Mucosa of descending colon (tissue), 3 donors: ENCODE measurements at places on chromosomes 2 and 18.
A peak's percentile ranks its signal among the peaks of the same experiment; 100 is the strongest.

DNA sequence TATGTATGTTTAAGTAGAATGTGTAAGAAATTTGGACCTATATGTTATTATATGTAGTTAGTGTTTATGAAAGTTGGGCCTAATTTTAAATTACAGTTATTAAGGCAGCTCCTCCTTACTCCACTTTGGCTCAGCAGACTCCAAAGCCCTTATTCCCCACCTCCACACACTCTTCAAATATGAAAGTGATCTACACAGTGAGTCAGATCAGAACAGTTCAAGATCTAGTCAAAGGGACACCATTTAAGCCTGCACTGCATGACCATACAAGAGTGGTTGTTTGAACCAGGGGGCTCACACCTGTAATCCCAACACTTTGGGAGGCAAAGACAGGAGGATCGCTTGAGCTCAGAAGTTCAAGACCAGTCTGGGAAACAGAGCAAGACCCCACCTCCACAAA is 21.2 kb upstream of the PMAIP1 start:
- DNase-seq, result no peak

DNA sequence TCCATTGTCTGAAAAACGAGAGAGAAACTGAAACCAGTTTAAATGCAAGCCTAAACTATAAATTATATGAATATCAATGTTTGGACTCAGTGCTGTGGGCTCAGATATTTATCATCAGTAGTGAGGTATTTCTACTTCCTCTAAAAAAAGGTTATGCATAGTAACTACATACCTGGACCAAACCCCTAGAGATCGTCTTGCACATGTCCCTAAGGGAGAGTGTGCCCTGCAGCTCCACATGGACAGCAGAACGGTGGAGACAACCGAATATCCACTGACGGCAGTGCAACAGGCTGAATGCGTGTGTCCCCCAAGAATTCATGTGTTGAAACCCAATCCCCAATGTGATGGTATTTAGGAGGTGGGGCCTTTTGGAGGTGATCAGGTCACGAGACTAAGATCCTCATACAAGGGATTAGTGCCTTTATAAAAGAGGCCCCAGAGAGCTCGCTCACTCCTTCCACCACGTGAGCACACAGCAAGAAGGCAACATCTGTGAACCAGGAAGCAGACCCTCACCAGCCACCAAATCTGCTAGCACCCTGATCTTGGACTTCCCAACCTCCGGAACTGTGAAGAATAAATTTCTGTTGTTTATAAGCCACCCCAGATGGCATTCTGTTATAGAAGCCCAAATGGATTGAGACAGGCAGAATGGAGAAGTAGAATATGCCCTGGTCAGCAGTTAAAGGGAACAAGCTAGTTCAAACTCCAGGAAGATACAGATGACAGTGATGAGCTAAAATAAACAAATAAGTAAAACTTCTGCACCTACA is 208.4 kb downstream of the ANAPC1 start:
- no peak for DNase-seq

DNA sequence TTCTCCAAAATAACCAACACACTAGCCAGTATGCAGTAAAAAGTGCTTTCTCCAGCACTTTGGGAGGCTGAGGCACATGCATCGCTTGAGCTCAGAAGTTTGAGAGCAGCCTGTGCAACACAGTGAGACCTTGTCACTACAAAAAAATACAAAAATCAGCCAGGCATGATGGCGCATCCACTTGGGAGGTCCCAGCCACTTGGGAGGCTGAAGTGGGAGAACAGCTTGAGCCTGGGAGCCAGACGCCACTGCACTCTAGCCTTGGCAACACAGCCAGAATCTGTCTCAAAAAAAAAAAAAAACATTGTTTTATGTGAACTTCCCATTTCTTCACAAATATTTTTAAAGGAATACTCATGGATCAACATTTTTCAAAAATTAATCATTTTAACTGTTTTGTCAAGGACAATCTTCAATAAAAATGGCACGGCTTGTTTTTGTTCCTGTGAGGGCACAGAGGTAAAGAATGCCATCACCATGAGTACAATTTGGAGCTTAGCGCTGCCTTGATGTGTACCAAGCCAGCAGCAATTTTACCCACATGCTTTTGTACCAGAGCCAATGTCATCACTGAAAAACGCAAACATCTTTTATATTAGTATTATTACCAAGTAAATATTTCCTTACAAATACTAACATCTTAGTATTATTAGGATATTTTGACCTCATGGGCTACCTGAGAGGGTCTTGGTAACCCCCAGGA is 26.7 kb downstream of the RAB1A start:
- no peak for DNase-seq

DNA sequence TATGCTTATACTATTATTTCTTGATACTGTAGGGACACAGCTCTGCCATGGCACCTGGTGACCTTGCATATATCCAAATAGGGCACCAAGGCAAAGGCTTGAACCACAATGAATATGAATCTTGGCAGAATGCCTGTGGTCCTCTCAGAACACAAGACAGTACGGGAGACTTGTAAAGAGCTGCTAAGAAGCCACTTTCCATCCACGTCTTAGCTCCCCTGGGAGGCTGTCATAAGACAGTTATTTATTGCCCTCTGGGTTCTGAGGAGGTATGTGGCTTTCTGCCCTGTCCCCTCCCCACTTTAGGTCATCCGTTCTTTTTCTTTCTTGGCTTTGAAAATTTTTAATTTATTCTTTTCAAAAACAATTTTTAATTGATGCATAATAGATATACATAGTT is 29.8 kb upstream of the MRPL33 start:
- DNase-seq, result no peak

- no peak for DNase-seq
These were observed 83.5 kb upstream of the STPG4 start for GRCh38 chr2:47238638-47239037.

DNA sequence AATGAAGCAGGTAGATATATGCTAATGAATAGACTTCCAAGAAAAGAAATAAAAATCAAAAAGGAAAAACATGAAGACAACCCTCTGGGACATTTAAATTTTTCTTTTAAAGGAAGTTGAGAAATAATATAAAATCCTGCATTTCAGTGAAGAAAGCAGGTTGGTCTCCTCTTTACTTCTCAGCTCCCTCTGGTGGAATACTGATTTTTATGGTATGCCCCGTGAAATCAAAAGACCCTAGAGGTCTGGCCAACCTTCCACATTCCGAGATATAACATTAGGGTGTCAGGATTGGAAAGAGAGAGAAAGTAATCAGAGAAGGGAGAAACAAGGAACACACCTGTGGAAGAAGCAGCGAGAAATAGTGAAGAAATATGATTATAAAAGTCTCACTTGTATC is 72.7 kb downstream of the DNER start:
- DNase-seq, result no peak

DNA sequence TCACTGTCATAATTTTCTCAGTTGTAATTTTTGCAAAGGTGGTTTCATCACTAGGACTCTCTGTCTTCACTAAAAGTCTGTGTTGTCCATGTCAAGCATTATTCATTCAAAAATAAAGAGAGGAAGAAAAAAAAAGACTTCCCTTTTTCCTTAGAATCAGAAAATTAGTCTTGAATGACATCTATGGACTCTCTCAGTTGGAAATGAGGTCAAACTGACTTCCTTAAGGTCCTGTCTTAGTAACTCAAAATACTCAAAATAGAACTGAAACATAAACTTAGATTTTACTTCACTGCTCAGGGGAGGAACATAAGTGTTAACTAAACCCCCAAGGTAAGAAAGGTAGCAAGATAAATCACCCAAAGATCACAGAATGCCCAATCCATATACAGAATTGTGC is 2.2 kb upstream of the ZNF407 start:
- no peak for DNase-seq

- no peak for DNase-seq
These were observed 21.4 kb downstream of the HJURP start for GRCh38 chr2:233832869-233833311.

DNA sequence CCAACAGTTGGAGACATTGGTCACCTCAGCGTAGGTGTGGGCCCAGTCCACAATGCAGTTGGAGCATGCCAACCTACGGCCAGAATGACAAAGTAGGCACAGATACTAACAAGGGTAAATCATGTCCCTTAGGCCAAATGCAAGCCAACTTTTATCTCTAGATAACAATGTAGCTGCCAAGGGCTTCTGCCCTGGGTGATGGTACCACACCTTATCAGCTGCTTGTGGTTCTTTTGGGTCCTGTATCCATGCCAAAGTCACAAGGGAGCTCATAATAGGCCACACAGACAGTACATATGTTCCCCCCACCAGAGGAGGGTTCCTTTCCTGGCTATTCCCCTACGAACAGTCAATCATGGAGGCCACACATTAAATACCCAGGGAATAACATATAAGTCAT is 19.1 kb downstream of the PHOSPHO2 start:
- DNase-seq, result no peak

DNA sequence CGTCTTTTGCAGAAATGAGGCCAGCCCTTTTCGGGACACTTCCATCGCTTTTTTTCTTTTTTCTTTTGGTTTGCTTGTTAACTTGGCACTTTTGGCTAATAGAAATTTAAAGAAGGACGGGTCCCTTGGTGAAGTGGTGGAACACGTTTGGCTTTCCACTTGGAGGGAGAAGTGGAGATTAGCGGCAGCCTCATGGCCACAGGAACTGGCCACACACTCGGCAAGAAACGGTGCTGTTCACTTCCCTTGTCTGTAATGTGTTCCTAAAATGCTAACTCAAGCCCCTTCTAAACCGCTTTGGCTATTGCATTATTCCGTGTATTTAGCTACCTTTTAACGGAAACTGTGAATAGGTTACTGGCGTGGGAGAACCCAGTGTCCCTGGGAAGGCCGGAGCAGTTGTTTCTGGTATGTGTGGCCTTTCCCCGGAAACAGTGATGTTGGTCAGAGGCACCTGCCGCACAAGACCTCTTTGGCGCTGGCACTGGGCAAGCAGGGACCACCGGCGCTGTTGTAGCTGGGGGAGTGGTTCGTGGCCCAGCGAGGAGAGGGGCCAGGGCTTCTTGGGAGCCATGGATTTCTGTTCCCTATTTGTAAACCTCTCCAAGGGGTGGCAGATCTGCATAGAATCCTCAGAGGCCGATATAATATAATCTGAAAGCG is 981 bp downstream of the RAMP1 start:
- no peak for DNase-seq

DNA sequence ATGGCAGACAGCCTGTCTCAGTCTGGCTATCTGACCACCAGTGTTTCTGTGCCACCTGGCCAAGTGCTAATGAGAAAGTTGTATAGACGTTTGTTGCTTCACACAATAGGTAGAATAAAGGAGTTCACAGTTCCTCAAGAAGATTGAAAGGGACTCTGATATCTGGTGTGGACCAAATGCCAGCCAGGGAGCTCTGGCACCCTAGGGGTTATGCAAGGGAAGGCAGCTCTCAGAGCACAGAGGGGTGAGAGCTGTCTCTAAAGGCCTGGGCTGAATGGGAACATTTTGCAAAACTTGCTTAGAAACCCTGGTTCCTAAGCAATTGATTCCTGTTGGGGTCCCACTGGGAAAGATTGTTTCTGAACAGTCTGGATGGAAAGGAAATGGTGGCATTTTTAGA is 553.8 kb downstream of the EPHA4 start:
- no peak for DNase-seq

DNA sequence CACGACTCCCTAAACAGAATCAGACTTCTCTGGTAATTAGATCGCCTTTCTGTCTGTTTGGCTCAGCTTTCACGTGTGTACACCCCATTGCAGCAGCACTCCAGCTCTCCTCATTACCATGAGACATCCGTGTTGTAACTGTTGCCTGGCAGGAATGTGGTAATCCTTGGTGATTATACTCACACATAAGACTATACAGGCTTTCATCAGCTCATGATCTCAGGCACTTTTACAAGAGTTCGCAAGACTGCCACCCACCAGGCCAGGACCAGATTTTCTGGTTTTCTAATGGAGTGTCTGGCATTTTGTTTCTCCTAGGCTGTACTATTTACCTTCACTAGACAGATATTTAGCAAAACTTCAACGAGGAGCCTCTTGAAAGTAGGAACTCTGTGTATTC is 50.2 kb downstream of the ACVR1 start:
- DNase-seq, result no peak

DNA sequence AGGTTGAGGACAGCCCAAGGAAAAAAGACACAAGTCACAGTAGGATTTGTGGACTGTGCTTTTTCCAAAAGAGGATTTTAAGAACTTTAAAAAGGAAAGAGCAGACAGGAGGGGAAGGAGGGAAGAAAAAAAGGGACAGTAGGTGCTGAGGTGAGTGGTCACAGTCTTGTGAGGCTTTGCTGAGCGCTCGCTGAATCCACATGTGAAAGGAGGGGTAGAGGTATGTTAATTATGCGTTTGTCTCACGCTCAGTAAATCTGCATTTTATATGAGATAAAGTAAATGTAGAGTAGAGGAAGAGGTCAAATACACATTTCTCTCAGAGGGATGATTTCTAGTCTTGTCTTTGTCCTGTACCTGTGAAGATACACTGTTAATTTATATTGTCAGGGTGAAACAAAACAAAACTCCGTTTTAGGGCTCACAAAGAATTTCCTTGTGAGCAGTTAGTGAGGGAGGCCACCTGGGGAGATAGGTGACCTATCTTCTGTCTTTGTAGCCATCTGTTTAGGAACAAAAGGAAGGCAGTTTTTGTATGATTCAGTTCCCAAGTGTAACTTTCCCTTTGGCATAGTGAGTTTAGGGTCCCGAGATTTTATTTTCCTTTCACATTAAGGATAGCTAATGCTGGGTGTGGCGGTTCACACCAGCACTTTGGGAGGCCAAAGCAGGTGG is 25.3 kb downstream of the GNAL start:
- DNase-seq, result no peak

DNA sequence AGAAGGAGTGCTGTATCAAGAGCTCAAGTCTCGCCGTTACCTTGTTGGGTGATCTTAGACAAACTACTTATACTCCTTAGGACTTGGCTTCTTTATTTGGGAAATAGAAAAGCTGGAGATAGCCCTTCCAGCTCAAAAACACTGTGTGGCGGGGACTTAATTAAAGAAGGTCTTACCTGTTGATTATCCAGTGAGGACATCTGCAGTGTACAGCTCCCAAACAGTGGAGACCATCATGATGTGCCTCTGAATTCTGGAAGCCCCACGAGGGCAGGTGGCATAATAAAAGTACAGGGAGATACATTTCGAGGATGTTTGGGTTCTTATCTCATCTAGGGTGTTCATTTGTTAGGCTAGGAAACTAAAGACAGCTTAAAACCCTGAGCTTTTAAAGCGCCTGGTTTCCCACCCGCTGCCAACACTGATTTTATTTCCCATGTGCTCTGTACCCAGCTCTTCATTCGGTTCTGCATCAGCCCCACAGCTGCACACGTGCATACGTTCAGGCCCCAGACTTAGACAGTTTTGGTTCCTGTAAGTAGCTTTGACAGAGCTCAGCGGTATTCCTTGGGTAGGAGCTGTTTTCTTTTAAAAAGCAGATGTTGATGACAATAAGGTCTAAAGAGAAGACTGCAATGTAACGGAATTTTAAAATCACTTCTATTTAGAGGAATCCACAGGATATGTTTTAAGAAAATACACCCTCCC is 80.5 kb upstream of the SIX2 start:
- no peak for DNase-seq

GRCh38 chr2:22817197-22817596 is 567.8 kb upstream of the KLHL29 start:
- DNase-seq, result no peak

- no peak for DNase-seq
These were observed 27.1 kb upstream of the ZNF516 start for GRCh38 chr18:76522122-76522503.

GRCh38 chr2:212939777-212940531 is 211.5 kb downstream of the IKZF2 start:
- DNase-seq, result peak; percentile 68
